Osteoblast (primary cell): ENCODE measurements at places on chromosomes 2 and 18. TPM values are rescaled to one million over a fixed set of nuclear protein-coding genes. Genes with fewer than 3 reads are reported as not detected.

Gene ATOH8
- total RNA-seq = 18.6 and 35.1 TPM in 2 replicates

Gene TUBB6
- total RNA-seq = 312 and 425 TPM in 2 replicates

Gene MC4R
- total RNA-seq = under 0.01 TPM in 1 of 2 replicates, not detected in the other

Gene CTDP1
- total RNA-seq = 25.0 and 26.8 TPM in 2 replicates

Gene PID1
- 9.8 and 11.8 TPM in 2 replicates for total RNA-seq

Gene DAPL1
- 0.29 TPM in 1 of 2 replicates, not detected in the other for total RNA-seq
